ENCODE measurements at places on chromosomes 7 and 10.

- peak; percentile 36 for DNase-seq
Observed at GRCh38 chr7:27901028-27901760, 161.2 kb downstream of the TAX1BP1 start.

- DNase-seq: no peak
Observed at GRCh38 chr7:10939237-10939910, 34.3 kb upstream of the PHF14 start.

DNA sequence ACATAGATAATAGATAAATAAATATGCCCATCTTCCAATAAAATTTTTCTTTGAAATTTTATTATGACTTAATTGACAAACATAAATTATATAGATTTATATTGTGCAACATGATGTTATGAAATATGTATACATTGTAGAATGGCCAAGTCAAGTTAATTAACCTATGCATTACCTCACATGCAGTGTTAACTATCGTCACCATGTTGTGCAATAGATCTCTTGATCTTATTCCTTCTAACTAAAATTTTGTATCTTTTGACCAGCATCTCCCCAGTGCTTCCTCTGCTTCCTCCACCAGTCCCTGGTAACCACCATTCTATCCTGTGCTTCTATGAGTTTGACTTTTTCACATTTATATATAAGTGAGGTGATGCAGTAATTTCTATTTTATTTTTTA lies 259.6 kb downstream of the SUGCT start:
- no peak for DNase-seq

DNA sequence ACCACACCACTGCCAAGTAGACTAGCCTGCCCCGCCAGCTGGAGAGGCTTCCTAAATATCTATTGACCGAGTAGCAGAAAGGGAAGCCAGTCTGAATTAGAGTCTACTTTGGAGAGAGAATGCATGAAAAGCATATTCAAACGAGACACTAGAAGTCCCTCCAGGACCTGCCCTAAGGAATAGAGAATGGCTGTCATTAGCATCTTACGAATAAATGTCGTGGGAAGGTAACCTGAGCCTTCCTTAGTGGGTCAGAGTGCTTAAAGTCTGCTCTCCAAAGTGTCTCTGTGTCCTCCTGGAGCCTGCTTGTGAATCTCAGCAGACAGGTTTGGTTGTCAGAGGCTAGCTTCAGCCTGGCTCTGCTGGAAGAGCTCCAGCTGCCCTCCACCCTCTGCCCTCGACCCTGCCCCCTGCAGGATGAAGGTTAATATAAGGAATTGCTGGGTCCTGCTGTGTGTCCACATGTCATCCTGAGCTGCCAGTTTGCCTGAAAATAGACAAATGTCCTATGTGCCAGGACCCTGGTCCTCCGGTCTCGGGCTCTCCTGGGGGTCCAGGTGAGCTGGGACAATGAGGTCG lies 33.4 kb downstream of the FAM241B start:
- no peak for DNase-seq

DNA sequence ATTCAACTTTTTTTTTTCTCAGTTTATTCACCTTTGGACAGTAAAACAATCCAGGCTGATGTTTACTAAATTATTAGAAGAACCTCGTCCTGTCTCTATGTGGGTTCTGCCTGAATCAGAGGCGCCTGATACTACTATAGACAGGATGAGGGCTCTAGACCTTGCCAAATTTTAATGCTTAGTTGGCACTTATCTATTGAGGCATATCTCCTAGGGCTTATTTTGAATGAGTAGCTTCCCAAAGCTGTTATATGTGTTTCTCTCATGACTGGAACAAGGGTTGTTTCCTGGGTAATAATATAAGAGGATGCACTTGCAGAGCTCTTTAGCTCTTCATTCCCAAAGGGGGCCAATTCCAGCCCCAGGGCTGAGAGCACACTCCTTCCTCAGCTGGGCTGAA lies 23.6 kb downstream of the HECW1 start:
- no peak for DNase-seq

DNA sequence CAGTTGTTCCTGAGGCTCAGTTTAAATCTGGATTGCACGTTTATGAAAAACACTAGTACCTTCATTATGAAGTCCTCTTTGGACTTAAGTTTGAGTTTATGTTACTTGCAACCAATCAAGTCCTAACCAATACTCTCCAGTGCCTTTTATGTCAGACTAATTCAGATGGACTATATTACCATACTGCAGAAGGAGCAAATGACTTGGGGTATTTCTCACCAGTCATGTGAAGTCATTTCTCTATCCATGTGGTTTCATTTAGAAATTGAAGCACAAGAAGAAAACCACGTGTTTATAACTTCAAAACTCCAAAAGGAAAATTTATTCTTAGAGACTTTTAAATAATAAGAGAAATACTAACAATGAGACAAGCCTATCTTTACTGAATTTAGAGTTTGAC lies 201.6 kb downstream of the MBL2 start:
- DNase-seq: no peak

GRCh38 chr10:84097787-84098353 lies 41.4 kb upstream of the GHITM start:
- DNase-seq: no peak

GRCh38 chr10:3926675-3927525 lies 141.9 kb upstream of the KLF6 start:
- no peak for DNase-seq

DNA sequence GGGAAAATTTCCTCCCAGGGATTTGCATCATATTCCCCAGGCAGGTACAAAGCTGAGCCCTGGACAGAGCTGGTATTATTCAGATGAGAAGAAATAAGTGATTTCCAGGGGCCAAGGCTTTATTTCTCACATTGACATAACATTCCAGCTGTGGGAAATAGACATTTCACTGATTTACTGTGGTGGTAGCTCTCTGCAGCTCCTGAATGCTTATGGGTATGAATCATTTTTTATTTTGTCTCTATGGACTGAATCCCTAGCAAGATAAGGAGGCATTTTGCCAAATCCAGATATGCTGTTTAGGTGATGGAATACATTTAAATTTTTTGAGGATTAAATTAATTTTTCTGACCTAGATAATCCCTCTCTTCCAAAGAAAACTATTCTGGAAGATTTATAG lies 97.9 kb downstream of the MTPN start:
- no peak for DNase-seq

DNA sequence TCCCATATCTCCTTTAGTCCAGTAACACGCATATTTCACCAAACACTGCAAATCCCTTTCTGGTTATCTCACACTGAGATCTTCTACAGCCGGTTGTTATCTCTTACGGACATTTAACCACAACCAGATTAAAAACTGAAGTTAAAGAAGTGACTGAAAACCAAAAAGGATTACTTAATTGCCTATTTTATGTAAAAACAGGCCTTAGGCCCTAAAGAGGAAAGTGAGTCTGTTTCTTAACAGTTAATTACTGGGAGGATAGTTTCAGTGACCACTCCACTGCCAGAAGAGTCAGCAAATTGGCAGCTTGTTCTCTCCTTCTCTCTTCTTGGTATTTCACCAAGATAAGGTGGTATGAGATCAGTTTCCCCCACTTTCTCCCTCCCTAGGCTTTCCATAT lies 161.9 kb upstream of the MEOX2 start:
- DNase-seq: no peak

- DNase-seq: no peak
Observed at GRCh38 chr7:19526639-19527038, 182.2 kb downstream of the POLR1F start.

DNA sequence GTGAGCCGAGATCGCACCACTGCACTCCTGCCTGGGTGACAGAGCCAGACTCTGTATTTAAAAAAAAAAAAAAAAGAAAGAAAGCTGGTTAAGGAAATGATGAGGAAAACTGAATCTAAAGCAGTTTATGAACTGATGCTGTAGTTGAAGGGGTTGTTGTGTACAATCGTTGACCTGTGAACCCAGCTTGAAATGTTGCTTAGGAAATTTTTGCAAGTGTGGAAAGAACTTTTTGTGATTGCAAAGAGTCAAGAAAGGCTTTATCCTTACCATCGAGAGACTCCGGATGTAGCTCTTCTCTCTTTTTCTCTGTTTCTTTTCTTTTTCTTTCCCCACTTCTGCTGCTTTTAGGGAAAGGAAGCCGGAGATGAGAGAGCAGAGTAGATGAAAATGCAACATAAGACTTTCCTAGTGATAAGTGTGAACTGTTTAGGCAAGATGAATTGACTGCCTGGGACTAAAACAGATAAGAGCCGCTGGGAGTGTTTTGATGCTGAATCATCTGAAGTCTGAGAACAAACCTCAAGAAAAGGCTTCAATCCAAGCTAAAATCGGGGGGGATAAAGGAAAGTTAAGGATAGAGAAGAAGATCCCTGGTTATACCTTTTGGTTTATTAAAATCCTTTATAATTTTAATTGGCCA lies 69.0 kb downstream of the TAF3 start:
- DNase-seq: no peak

GRCh38 chr7:75711656-75712514 lies 26.9 kb downstream of the HIP1 start:
- no peak for DNase-seq

- DNase-seq: no peak
Observed at GRCh38 chr7:70189776-70190175, 591.5 kb downstream of the AUTS2 start.

DNA sequence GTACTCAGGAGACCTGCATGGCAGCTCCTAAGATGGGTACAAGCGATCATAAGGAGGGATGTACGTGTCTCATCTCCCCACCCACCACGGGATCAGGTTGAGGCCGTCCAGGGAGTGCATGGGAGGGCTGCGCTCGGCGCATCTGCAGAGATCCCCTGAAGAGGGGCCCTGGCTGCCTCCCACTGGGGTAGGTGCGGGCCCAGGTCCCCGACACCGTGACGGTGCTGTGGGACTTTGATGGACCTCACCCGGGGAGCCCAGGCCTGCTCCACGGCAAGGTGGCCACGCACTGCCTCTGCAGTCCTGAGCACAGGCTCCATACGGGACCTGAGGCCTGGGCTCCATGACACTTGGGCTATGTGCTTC lies 12.7 kb downstream of the GET4 start:
- no peak for DNase-seq

- DNase-seq: no peak
Observed at GRCh38 chr7:95525503-95525902, 39.8 kb downstream of the ASB4 start.

- DNase-seq: no peak
Observed at GRCh38 chr7:72437061-72437585, 25.0 kb upstream of the CALN1 start.

GRCh38 chr10:26839966-26840627 lies 20.7 kb downstream of the ABI1 start:
- no peak for DNase-seq

Data from activated CD4-positive, alpha-beta memory T cell treated with anti-CD3 and anti-CD28 coated beads, Interleukin-2, amount 10 ng/mL, durations not matched to agents 7 days and 5 days (primary cell).